NCI-H2081 (cell line): ENCODE measurements at places on chromosomes 13 and 19.

- DNase-seq = no peak
These were observed 113.3 kb upstream of the KL start for GRCh38 chr13:32902874-32903273.

GRCh38 chr13:37068962-37069361 lies 9.5 kb upstream of the SUPT20H start:
- no peak for DNase-seq

- DNase-seq = no peak
These were observed 10.8 kb downstream of the PLPPR3 start for GRCh38 chr19:810883-811489.

DNA sequence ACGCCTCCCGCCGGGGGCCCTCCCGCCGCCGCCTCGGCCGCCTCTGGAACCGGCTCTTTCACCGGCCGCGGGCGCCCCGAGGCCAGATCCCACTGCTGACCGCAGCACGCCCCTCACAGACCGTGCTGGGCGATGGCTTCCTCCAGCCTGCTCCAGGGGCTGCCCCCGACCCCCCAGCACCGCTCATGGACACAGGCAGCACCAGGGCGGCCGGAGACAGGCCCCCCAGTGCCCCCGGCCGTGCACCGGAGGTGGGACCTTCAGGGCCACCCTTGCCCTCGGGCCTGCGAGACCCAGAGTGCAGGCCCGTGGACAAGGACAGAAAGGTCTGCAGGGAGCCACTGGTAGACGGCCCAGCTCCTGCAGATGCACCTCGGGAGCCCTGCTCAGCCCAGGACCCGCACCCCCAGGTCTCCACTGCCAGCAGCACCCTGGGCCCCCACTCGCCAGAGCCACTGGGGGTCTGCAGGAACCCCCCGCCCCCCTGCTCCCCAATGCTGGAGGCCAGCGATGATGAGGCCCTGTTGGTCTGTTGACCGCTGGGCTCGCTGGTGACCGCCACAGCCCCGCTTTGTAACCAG lies 13.0 kb downstream of the LRP3 start:
- no peak for DNase-seq

- no peak for DNase-seq
These were observed 390.3 kb downstream of the TBC1D4 start for GRCh38 chr13:75091718-75092117.

GRCh38 chr13:98473135-98473787 lies 103.6 kb downstream of the STK24 start:
- no peak for DNase-seq

- no peak for DNase-seq
These were observed 48.6 kb upstream of the WASF3 start for GRCh38 chr13:26508885-26509284.

DNA sequence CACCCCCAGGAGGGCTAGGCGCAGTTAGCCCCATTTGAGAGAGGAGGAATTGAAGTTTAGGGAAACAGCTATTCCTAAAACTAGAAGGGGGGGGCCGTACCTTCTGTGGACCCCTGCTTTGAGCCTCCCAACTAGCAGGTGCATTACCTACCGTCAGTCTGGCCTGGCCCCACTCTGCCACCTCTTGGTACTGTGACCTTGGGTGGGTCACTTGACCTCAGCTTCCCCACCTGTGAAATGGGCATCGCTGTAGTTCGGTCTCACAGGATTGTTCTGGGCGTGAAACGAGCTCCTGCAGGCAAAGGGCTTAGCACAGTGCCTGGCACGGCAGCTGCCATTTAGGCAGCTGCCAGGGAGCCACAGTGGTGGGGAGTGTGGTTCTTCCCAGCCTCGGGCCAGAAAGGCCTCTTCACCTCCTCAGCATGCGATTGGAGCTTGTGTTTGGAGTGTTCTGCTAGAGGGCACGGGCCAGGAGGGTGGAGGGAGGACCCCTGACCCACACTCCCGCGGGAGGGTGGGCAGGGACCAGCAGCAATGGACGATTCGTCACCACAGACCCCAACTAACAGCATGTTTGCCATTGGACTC lies 32.0 kb downstream of the CAPN12 start:
- no peak for DNase-seq

GRCh38 chr19:38298821-38299680 lies 5.0 kb upstream of the C19orf33 start:
- no peak for DNase-seq

GRCh38 chr13:98942997-98943396 lies 34.9 kb downstream of the DOCK9 start:
- DNase-seq = no peak

DNA sequence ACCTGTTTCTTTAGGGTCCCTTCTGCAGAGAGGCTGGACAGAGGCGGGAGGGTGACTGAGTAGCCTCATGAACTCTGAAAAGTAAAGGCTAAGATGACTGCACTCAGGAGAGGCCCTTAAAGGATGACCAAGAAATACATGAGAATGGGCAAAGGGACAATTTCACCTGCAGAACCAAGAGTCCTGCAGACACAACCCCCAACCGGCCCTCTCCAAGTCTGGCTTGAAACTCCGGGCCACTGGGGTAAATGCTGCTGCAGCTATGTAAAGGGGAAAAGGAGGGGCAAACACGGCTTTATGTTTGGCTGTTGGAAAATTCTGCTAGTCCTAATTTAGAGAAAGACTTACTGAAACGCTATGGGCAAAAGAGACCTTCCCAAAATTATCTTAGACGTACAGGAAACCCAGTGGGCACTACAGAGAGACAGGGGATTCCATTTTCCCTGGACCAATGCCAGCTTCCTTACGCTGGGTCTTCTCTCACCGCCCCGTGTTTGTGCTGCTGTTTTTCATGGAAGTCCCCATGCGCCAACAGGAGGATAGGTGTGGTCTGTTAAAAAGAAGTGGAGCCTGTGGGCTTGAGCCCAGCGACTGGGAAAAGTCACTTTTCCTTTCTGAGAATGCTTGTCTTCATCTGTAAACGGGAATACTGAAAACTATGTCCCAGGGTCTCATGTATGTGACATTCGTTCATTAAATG lies 10.6 kb downstream of the COL4A2 start:
- no peak for DNase-seq

DNA sequence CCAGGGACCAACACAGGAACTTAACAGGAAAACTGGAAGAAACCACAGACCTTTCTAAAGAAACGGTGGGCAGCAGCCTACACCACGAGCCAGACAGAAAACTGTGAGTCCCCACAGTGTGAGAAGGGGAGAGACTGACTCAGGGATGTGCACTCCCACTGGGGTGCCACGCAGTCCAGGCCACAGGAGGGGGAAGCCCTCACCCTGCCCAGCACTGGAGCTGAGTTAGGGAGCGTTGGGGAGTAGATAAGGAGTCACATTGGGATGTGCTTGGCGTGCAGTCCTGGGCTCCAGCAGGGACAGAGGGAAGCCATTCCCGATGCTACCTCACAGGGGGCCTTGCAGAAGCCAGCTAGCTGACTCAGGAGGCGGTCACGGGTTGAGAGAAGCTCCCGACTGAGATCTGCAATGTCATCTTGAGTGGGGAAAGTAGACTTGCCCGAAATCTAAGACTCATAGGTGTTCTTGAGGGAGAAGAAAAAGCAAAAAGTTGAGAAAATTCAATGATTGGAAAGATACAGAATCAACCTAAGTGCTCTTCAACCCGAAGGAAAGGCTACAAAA lies 17.3 kb downstream of the SIGLEC8 start:
- no peak for DNase-seq

- peak; percentile 74 for DNase-seq
These were observed 21.8 kb downstream of the ARRDC2 start for GRCh38 chr19:18029617-18030338.

GRCh38 chr13:97188207-97188606 lies 33.9 kb upstream of the MBNL2 start:
- DNase-seq = no peak

DNA sequence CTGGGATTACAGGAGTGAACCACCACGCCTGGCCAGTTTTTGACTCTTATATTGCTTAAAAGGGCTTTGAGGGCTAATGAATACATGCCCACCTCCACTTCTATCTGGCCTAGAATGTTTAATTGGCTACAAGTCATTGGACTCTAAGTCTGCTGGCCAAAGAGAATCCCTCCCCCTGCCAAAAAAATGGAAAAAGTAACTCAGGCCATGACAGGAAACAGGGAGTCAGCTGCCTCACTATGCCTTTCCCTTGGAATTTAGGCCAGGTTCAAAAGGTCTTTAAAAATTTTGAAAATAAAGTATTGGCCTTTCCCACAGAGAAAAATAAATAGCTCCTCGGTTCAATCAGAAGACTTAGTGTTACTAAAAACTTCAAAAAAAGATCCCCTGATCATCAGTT lies 34.9 kb upstream of the KPNA3 start:
- DNase-seq = no peak

- DNase-seq = no peak
These were observed 12.1 kb downstream of the SLC25A15 start for GRCh38 chr13:40801255-40802217.

GRCh38 chr13:74675182-74675581 lies 541.0 kb upstream of the KLF12 start:
- no peak for DNase-seq

- no peak for DNase-seq
These were observed 456.4 kb downstream of the FGF14 start for GRCh38 chr13:101945435-101945834.

GRCh38 chr19:47901370-47901769 lies 15.3 kb upstream of the SULT2A1 start:
- DNase-seq = no peak

- peak; percentile 51 for DNase-seq
These were observed 73.8 kb downstream of the MAP4K1 start for GRCh38 chr19:38543807-38544568.

DNA sequence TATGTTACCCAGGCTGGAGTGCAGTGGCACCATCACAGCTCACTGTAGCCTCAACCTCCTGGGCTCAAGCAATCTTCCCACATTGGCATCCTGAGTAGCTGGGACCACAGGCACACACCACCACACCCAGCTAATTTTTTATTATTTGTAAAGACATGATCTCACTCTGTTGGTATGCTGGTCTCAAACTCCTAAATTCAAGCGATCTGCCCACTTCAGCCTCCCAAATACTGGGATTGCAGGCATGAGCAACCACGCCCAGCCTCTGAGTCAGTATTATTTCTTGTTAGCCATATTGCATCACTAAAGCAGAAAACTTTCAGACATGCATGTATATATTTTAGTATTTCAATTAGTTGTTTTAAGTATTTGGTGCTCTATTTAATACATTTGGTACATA lies 376.4 kb downstream of the GPC6 start:
- DNase-seq = no peak

GRCh38 chr19:42363614-42364346 lies 26.3 kb downstream of the CNFN start:
- DNase-seq = no peak

DNA sequence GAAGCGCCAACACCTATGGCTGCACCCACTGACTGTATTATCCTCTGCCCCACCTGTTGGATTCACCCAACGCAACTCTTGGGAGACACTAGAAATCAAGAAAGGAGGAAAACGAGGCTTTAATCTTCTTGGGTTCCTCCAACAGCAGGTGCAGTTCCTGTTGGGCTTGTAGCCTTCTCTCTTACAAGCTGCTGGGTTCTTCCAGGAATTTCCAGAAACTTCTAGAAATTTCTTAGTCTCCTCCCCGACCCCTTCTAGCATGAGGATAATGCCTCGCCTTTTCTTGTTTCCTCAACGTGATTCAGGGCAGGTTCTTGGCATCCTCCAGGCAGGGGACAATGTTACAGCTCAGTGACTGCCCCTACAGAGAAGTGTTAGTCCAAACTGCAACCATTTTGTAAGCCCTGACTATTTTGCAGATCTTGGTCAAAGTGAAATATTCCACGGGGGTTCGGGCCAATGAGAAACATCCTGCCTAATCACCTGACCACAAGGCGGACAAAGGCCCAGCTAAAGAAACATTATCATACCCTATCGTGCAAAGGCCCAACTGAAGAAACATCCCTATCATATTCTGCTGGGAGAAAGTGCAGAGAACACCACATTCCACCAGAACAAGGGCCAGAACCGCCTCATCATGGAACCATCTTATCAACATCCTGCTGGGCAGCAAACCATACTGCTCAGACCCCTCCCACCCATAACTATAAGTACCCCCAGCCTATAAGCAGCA lies 614 bp upstream of the PNMA8A start:
- DNase-seq = no peak

GRCh38 chr19:21158523-21159135 lies 16.8 kb downstream of the ZNF431 start:
- DNase-seq = no peak

DNA sequence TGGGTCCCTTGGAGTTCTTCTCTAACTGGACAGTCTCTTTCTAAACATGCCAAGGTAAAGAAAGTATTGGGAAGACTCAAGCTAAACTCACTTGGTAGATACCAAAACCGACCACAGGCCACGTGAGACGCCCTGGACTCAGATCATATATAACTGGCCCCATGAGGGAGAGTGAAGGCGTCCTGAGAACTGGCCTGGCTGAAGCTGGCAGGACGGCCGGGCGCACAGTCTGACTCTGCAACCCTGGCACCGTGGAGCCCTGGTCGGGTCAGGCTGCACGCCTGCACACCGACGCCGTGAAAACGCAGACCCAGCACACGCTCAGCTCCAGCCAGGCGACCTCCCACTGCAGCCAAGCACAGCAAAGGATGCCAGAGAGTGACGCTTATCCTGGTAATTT lies 122.5 kb upstream of the SPACA7 start:
- DNase-seq = no peak

DNA sequence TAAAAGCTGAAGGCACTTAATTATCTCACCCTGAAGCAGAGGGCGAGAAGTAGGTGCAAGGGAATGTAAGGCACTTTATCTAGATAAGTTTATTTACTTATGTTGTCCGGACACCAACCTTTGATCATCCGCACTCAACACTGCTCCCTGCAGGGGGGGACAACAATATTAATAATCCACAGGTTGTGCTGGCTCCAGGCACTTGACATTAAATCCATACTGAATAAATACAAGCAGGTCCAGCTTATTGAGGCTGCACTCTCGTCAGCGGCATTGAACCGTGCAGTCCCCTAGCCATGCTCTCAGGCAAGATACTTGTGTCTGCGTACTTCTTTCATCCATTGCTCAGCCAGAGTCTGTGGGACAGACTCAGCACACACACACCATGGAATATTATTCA lies 374.5 kb upstream of the NBEA start:
- DNase-seq = no peak

GRCh38 chr19:10766671-10767201 lies 48.9 kb downstream of the DNM2 start:
- DNase-seq = peak; percentile 26

GRCh38 chr19:30521937-30522336 lies 149.8 kb downstream of the ZNF536 start:
- DNase-seq = no peak

GRCh38 chr13:59208405-59209195 lies 955.1 kb downstream of the DIAPH3 start:
- DNase-seq = no peak

GRCh38 chr13:93915269-93915809 lies 564.1 kb downstream of the DCT start:
- no peak for DNase-seq
